ENCODE measurements at places on chromosomes 5 and 9. TPM values are rescaled to one million over a fixed set of nuclear protein-coding genes. Genes with fewer than 3 reads are reported as not detected.

DNA sequence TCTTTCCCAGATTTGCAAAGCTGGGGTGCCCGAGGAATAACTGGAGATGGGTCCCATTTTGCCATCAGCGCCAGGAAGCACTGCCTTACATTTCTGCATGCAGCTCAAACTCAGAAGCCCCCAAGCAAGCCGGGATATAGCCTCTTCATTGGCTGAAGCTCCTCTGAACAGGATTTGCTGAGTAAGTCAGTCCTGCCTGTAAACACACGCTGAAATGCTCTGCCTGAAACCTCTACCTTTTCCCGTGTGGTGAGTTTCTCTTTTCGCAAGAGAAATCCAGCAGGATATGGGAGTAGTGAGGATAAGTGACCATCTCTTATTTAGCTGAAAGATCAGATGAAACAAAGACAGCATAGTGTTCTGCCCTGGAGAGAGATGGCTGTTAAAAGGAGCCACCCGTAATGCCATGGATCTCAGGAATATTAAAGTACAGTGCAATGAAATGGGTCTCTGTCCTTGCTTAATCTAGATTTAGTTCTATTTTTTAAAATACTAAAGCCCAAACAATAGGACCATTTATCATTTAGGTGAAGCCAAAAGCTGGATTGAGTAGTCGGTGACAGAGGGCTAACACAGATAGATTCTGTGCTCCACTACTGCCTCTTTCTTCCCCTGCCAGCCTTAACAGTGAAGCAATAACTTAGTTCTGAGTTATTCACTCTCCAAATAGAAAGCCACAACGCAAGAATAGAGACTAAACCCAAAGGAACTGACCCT is 177.5 kb upstream of the PPP2R2B start:
- no peak for DNase-seq

GRCh38 chr5:159031513-159031912 is 68.2 kb downstream of the EBF1 start:
- no peak for DNase-seq

EFNA5 gene
- total RNA-seq = 20.8 TPM

GRCh38 chr5:108122702-108123101 is 259.2 kb downstream of the FBXL17 start:
- DNase-seq = no peak
